ENCODE measurements at places on chromosomes 3 and 15.

DNA sequence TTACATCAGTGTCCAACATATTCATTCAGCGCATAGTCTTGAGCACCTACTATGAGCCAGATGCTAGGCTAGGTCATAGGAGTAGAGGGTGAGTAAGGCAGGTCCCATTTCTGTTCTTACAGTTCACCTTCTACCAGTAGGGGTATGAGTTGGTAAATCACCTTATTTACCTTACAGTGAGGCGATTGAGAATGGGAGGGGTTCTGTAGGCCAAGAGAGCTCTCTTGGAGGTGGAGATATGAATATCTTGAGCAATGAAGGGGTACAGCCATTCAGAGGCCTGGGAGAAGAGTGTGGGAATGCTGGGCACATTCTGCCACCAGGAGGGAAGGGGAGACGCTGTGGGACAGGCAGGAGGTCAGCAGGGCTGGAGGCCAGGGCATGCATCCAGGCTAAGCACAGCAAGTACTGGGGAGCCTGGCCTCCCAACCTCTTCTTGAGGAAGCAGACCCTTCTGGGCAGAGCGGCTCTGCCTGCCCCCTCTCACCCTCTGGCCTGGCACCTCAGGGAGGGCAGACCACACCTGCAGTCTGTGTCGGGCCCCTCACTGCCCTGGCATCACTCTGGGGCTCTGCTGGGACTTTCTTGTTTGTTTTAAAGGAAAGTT lies 123.4 kb downstream of the EEFSEC start:
- DNase-seq, result no peak

DNA sequence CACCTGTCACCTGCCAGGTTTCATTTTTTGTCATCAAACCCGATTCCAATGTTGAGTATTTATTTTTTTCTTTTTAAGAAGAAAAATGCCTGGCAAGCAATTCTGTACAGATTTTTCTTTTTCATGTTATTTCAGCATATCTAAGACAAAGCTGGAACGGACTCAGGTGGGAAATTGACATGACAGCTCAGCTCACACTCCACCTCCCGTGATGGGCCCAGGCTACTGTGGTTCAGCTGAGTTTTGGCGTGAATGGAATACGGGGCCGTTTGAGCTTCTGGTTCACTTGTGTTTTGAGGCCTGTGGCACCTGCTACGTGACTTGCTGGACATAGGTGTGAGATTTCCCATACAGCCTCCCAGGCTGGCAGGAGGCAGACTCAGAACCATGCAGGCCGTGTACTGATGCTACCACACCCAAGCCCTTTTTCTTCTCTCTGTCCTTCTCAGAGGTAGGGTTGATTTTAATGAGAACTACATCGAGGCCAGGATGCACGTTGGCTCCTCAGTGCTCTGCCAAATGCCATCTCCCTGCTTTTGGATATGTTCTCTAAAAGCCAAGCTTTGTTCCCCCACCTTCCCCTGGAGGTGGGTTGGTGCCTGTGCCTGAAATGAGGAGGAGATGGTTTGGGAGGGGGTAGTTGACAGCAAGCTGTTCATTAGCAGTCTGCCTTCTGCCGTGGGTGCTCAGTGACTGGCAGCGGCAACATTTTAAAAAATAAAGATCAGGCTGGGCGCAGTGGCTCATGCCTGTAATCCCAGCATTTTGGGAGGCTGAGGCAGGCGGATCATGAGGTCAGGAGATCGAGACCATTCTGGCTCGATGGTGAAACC lies 48.7 kb downstream of the TRAK1 start:
- DNase-seq, result no peak

- no peak for DNase-seq
Measured at GRCh38 chr3:188060840-188061544, 93.0 kb upstream of the LPP start.

- no peak for DNase-seq
Measured at GRCh38 chr15:31346367-31347066, 19.9 kb downstream of the KLF13 start.

DNA sequence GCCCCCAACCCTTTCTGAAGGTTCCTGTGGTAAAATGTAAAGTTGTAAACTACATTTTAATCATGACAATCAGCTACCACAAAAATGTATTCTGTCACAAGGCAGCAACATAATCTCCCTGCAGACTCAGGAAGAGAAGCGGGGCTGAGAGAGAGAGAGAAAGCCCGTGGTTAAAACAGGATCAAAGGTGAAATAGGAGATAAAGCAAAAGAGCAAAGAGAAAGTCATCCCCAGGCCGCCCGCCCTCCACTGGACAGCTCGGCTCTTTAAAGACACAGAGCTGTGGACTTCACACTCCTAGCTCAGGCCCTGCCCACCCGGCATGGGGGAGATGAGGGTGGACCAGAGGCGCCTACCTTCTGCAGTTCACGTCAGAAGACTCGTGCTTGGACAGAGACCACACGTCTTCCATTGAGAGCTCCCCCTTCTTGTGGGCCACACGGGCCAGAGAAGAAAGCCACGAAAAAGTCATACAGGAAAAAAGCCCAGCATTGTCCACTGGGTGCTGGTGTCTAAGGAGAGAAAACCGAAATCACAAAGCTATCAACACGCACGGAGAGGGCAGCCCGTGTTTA lies 29.4 kb downstream of the ABCC5 start:
- DNase-seq, result no peak

- DNase-seq, result no peak
Measured at GRCh38 chr3:152396867-152397266, 128.1 kb downstream of the MBNL1 start.

GRCh38 chr3:157752956-157753786 lies 250.0 kb upstream of the VEPH1 start:
- DNase-seq, result no peak

GRCh38 chr3:141859651-141860050 lies 16.8 kb upstream of the ATP1B3 start:
- DNase-seq, result no peak

- DNase-seq, result no peak
Measured at GRCh38 chr3:74640211-74640610, 25.8 kb upstream of the CNTN3 start.

GRCh38 chr3:141243271-141243707 lies 11.7 kb downstream of the PXYLP1 start:
- DNase-seq, result no peak

DNA sequence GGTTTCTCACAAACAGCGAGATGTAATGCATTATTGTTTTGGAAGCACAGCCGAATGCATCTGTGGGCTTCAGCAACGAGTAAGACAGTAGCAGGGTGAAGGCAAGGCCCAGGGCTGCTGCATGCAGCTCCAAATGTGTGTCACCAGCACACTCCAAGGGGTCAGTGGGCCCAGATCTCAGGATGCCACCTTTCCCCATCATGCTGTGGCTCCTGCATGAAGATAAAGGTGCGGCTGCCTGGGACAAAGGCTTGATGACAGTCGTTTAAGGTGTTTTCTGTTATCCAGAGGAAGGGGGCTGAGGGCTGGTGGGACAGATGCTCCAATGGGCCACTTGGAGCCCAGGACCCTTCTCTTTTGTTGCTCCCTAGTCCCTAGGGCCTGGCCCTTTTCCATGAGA lies 13.2 kb downstream of the C3orf22 start:
- DNase-seq, result no peak

DNA sequence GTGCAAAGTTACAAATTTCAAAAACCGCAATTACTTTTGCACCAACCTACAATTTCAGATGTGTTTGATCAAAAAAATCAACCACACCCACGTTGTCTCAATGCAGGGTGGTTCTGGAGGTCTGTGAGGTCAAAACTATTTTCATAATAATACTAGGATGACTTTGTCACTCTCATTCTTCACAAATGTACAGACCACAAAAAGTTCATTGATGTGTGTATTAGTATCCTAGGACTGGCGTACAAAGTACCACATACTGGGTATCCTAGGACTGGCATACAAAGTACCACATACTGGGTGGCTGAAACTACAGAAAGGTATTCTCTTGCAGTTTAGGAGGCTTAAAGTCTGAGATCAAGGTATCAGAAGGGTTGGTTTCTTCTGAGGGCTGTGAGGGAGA lies 13.0 kb downstream of the SUCLG2 start:
- DNase-seq, result no peak

GRCh38 chr15:48976444-48977088 lies 12.8 kb upstream of the SHC4 start:
- no peak for DNase-seq

GRCh38 chr15:26729030-26729429 lies 43.8 kb downstream of the GABRB3 start:
- DNase-seq, result no peak

DNA sequence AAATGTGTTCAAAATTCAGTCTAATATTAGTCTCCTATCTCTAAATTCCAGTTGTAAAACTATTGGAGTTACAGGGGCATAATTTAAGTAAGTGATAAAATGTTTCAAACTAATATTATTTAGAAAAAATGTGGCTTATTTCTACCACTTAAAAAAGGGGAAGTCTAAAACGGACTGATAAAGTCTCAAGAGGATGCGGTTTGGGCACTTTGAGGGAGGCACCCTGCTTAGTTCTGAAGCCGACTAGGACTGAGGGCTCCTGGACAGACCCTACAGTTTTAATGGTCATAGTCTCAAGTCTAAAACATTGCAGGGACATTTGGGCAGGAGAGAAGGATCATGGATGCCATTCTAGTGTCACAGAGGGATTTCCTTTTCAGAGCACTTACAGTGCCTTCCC lies 566.3 kb downstream of the NR2F2 start:
- DNase-seq, result no peak

GRCh38 chr3:155086051-155086450 lies 5.9 kb downstream of the MME start:
- no peak for DNase-seq

DNA sequence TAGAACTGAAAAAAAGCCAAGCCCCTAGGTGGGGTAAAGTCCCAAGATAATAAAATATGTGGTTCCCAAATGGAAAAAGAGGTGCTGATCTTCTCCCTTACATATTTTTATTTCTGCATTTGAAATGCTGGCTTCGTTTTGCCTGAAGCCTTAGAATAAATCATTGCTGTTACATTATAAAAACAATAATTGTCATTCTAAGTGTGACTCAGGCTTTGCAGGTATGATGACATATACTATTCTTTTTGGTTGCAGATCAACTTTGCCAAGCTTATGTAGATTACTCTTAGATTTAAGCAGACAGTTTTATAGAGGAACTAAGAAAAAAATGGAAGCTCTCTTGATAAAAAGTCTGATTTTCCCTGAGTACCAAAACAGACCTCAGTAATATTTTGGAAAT lies 7.5 kb downstream of the IDH3A start:
- DNase-seq, result no peak

- DNase-seq, result no peak
Measured at GRCh38 chr3:56763233-56763632, 38.5 kb downstream of the ARHGEF3 start.

DNA sequence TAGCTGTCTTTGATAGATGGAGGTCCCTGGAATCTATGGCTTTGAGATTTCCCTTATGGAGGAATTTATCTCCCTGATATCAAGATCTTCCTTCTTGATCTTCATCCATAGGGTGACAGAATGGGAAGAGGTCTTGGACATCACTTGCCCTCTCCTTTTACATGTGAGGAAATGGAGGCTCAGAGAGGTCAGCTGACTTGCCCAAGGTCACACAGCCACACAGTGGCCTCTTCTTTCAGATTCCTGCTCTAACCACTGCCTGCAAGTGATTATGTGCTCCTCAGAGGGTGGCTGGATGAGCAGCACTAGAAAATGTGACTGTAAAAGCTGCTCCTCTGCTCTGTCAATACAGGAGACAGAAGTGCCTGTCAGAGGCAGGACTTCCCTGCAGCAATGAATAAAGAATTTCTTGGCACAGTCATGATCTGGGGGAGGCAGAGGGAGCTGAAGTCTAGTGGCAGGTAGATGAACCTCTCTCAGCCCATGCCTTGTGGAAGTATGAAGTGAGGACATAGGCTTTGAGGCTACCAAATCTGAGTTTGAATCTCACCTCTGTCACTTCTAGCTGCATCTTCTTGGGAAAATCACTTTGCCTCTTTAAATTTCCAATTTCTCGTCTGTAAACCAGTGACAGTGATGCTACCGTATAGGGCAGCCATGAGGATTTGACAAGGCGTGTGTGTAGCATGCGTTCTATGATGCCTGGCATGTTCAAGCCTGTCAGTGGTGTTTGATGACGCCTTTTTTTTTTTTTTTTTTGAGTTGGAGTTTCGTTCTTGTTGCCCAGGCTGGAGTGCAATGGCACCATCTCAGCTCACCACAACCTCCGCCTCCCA lies 12.0 kb downstream of the SSUH2 start:
- DNase-seq, result no peak
